ENCODE measurements at places on chromosomes 16 and 17.

DNA sequence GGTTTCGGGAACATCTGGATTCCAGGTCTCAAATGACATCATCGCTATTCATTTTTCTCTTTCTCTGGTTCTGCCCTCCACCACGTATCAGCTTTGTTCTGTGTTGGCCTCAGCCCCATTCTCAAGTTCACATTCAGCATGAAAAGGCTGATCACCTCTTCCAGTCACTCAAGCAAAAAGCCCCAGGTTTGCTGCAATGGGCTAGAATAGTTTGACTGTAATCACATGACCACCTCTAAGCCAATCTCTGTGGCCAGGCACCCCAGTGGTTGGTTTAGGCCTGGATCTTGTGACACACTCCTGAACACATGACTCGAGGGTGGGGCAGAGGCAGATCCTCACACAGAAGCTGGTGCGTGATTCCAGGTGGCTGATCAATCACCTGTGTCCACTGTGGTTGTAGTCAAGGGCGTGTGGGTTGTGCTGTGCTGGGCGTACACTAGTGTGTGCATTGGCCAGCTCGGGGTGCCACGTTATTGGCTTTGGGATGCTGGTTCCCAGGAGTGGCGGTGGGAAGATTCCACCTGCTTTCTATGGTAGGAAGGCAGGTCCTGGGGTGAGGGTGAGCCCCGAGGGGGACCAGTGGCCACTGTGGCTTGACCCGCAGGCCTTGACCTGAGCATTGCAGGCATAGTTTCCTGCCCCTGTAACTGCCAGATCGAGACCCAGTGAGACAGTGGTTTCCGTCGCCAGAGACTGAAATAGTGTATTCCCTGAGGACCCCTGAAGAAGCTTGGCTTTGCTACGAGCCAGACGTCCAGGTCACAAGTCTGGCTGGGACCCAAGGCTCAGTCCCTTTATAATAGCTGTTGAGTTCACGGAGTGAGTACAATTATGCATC, 12.0 kb downstream of the EEF2K start:
- no peak for DNase-seq

- no peak for DNase-seq
These were observed 23.8 kb downstream of the FAM83G start for GRCh38 chr17:18980682-18981334.

DNA sequence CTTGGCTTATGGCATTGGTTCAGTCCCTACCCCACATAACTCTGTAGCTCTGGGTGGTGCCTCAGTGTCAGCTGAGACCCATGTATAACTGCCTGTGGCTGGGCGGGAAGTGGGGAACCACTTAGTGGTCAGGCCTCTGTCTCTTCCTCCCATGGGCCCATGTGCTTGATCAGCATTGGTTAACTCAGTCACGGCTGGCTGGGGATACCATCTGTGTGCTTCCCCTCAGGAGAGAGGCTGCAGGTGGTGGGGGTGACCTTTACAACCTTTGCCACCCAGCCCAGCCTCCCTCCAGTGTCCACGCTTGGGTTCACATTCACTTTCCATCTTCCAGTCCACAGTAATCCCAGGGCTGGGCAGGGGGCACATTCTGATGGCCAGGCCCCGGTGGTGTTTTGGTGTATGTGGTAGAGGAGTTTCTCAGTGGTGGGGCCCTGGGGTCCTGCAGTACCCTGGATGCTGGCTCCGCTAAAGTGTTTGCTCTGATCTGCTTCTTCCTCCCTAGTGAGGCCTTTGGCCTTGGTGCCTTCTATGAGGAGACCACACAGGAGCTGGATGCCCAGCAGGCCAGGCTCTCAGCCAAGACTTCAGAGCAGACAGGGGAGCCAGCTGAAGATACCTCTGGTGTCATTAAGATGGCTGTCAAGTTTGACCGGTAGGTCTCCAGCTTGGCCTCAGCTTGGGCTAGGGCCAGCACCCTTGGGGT, 10.2 kb upstream of the NFATC3 start:
- peak; percentile 26 for DNase-seq

DNA sequence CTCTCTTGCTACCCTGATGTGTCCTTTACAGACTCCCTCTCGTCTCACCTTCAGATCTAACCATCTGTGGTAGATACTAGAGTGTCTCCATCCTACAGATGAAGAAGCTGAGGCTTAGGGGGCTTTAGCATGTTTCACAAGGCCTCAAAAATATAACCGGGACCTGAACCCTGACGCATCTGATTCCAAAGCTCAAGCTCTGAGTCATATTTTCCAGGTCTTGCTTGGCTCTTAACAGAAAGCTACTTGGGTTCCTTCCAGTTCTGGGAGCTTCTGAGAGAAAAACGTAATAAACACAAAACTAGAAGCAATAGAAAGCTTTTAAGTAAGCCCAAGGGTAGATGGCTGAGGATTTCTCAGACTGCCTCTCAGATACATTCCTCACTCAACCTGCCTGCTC, 224.3 kb upstream of the EEF2KMT start:
- DNase-seq = no peak

GRCh38 chr17:44917456-44917855, 2.2 kb upstream of the GFAP start:
- no peak for DNase-seq

- no peak for DNase-seq
These were observed 477 bp downstream of the CFAP20 start for GRCh38 chr16:58128711-58129096.

DNA sequence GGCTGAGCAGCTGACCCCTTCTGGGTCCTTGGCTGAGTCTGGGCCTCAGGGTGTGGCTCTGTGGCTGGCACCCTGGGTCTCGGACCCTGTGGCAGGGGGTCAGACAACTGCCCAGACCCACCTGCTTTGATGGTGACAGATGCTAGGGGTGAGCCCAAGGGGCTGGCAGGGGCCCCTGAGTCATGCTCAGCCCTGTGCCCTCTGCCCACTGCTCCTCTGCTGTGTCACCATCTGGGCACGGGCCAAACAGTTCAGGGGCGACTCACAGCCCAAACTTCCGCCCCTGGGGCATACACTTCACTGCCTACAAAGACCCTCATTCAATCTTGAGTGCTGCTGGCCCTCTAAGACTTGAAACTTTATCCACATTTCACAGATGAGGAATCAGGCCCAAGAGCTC, 5.7 kb downstream of the ADGRG1 start:
- no peak for DNase-seq

DNA sequence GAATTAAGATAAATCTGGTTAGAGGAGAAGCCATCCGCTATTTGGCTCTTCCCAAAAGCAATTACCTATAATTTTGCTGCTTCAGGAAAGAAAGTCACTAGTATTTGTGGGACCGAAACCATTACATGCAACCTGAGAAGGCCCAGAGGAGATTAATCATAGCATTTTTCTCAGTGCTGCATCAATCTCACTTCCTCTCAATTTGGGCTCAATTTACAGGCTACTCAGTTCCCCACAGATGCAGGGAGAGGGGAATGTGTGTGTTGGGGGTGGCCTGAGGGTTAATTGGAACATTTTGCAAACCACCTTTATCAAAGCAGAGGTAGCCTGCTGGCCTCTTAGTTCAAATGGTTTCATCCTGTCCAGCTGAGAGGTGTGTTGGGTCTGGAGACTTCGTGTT, 394.7 kb upstream of the ASIC2 start:
- DNase-seq = no peak

DNA sequence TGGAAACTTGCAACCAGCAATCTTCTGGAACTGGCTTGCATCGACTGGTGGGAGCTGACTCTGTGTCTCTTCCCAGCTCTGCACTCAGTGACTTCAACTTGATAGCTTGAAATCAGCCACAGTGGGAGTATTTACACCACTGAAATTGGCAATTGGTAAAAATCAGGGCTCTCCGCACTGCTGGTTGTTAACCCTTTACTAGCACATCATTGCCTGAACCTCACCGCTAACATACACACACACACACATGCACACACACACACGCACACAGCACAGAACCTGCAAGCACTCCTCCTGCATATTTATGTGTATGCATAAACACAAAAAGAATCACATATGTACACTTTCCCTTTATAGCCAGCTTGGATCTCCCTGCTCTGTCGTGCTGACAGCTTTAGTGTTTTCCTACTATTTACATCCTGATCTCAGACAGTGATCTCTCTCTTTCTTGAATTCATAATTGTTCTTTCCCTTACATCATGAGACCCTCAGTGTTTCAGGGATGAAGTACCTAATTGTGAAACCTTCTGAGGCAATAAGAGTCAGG, 7.9 kb upstream of the TMIGD1 start:
- DNase-seq = no peak

DNA sequence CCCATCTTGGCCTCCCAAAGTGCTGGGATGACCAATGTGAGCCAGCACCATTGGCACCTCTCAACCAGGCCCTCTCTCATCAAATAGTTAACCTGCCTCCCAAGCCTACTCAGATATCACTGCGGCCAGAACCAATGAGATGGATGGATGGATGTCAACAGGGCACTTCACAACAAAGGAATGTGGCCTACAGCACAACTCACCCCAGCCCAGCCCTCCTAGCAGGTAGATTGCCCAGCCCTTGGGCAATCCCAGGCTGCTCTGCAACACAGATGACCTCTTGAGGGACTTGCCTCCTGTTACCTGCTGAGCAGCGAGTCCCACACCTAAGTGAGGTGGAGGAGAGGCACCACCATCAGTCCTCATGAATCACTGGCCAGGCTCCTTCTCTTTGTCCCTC, 22.6 kb upstream of the KIFC3 start:
- no peak for DNase-seq

DNA sequence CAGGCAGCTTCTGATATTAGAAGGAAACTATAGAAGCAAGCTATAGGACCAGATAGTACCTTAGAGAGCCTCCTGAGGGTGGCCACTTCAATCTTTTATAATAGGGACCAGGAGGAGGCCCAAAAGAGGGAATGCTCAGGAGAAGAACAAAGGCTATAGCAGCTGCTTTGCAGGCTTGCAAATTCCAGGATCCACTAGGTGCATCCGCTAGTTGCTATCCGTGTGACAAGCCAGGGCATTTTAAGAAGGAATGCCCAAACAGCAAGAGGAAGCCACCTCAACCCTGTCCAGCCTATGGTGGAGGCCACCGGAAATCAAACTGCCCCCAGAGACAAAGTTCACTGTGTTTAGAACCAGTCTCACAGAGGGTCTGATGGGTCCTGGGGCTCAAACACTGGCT, 192.6 kb upstream of the KIF2B start:
- DNase-seq = no peak

- DNase-seq = no peak
These were observed 464 bp downstream of the RUNDC3A start for GRCh38 chr17:44308865-44309264.

Measured in stimulated activated CD8-positive, alpha-beta memory T cell treated with anti-CD3 and anti-CD28 coated beads, Interleukin-4, amount 100 ng/mL, for 4 hours (primary cell).